ENCODE measurements at places on chromosomes 3 and 15. TPM values are rescaled to one million over a fixed set of nuclear protein-coding genes. Genes with fewer than 3 reads are reported as not detected.

- H3K36me3 ChIP-seq = peaks cover 8% of the 10 kb centered on the region
- no peaks in the 10 kb centered on the region for H3K4me1 ChIP-seq
- no peak for DNase-seq
- no peaks in the 10 kb centered on the region for H3K27me3 ChIP-seq
These were observed 11.9 kb upstream of the MUC20 start for GRCh38 chr3:195708626-195709481.

- H3K4me3 ChIP-seq = no peak overlapping the region
- no peaks in the 10 kb centered on the region for H3K27me3 ChIP-seq
- no peaks in the 10 kb centered on the region for H3K36me3 ChIP-seq
- DNase-seq = no peak
These were observed 10.8 kb upstream of the NR1D2 start for GRCh38 chr3:23934253-23934652.

GRCh38 chr3:18127174-18127858 lies 297.8 kb downstream of the SATB1 start:
- H3K27me3 ChIP-seq = no peaks in the 10 kb centered on the region
- no peak overlapping the region for H3K27ac ChIP-seq
- no peak overlapping the region for H3K4me3 ChIP-seq
- no peaks in the 10 kb centered on the region for H3K36me3 ChIP-seq
- no peaks in the 10 kb centered on the region for H3K4me1 ChIP-seq

Gene VPS33B
- 4.7 TPM for polyA plus RNA-seq

DNA sequence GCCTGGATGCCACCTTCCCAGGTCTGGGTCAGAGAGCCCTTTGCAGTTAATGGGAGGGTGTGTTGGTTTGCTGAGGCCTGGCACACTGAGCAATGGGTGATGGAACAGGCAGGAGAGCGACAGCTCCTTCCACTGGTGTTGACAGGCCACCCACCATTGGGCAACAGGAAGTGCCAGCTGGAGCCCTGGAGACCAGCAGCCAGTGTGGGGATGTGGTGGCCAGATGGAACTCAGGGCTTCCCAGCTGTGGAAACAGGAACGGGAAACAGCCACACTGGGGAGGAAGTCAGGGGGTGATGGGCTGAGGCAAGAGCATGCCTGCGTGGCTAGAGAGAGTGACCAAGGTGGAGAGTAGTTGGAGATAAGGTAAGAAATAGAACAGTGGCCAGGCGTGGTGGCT lies 9.3 kb downstream of the PSTPIP1 start:
- H3K36me3 ChIP-seq = peaks cover 20% of the 10 kb centered on the region
- peak overlapping the region; percentile 68 for H3K27ac ChIP-seq
- no peak overlapping the region for H3K4me3 ChIP-seq
- peaks cover 98% of the 10 kb centered on the region for H3K4me1 ChIP-seq

Gene GUCA1C
- not detected for polyA plus RNA-seq

DNA sequence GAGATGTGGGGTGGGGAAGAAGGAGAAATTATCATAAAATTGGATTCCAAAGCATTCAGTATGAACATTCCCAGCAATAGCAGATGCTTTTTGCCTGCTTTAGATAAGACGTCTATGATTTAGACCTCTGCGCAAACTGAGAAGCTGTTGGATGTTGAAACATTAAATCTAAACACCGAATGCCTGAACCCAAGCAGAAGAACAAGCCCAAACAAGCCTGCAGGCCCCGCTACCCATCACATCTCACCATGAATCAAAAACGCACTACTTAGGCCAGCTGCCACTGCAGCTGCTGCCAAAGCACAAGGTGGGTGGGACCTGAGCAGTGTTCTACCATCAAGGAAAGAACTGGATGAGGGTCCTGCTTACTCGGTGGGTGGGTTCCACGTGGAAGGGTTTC lies 24.4 kb upstream of the THBS1 start:
- no peaks in the 10 kb centered on the region for H3K27me3 ChIP-seq
- H3K4me3 ChIP-seq = no peak overlapping the region
- H3K27ac ChIP-seq = no peak overlapping the region
- H3K4me1 ChIP-seq = no peaks in the 10 kb centered on the region
- H3K36me3 ChIP-seq = no peaks in the 10 kb centered on the region
- no peak for DNase-seq

Gene GOLGA8G
- not detected for polyA plus RNA-seq

- no peak for DNase-seq
- H3K27ac ChIP-seq = no peak overlapping the region
- no peak overlapping the region for H3K4me3 ChIP-seq
- no peaks in the 10 kb centered on the region for H3K27me3 ChIP-seq
- peaks cover 38% of the 10 kb centered on the region for H3K4me1 ChIP-seq
- no peaks in the 10 kb centered on the region for H3K36me3 ChIP-seq
These were observed 1.4 kb upstream of the HERC1 start for GRCh38 chr15:63835211-63835568.

Gene APOD
- polyA plus RNA-seq = not detected

Gene CGNL1
- not detected for polyA plus RNA-seq

DNA sequence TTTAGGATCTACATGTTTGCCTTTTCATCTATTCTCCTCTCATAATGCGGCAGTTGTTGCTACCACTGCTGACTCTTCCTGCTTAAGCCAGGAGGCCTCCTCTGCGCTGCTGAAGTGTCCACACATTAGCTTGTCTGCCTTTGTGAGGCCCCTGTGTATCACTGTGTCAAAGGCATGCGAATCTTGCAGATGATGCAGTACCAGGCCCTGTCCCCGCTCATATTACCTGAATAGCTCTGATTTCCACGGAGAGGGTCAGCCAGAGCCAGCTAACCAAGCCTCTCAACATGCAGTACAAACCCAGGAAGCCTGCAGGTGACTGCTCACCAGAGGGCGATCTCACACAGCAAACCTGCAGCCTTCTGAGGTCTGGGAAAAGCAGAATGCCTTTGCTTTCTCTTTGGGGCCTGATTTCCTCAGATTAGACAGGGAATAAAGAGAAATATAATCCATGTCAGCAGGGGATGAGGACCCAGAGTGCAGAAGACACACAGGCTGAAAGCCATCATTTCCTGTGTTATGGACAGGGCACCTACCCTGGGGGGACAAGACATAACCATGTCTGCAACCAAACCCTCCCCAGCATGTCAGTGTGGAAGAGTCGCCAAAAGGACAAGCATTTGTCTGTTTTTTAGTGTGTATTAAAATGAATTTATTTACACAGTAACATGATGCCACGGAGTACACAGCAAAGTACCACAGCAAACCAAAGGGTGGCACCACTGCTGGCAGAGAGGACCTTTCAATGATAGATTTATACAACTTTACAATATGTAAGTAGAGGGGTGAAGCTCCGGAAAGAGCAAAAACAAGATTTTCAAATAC lies 36.8 kb upstream of the TSPAN3 start:
- peak; percentile 7 for DNase-seq
- H3K4me1 ChIP-seq = no peaks in the 10 kb centered on the region
- H3K27me3 ChIP-seq = no peaks in the 10 kb centered on the region

GRCh38 chr3:128447561-128448013 lies 19.1 kb downstream of the DNAJB8 start:
- H3K4me1 ChIP-seq = peaks cover 20% of the 10 kb centered on the region
- no peak overlapping the region for H3K27ac ChIP-seq
- no peak for DNase-seq
- no peak overlapping the region for H3K4me3 ChIP-seq
- no peaks in the 10 kb centered on the region for H3K36me3 ChIP-seq
- H3K27me3 ChIP-seq = no peaks in the 10 kb centered on the region

DNA sequence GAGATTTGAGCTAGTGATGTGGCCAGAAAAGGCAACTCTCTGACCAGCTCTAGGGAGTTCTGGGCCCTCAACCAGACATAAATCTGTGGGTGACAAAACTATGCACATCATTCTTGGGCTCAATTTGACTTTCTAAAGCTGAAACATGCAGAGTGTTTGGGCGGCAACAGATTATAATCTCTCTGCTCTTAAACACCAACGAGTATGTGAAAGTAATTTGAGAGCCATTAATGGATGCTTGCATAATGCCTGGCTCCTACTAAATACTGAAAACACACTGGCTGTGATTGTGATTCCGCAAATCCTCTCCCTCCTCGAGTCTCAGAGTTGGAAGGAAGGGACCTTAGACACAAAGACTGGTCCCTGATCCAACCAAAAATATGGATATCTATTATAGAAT lies 186.7 kb downstream of the UACA start:
- no peaks in the 10 kb centered on the region for H3K27me3 ChIP-seq
- no peak overlapping the region for H3K4me3 ChIP-seq
- H3K27ac ChIP-seq = no peak overlapping the region
- H3K36me3 ChIP-seq = no peaks in the 10 kb centered on the region

DNA sequence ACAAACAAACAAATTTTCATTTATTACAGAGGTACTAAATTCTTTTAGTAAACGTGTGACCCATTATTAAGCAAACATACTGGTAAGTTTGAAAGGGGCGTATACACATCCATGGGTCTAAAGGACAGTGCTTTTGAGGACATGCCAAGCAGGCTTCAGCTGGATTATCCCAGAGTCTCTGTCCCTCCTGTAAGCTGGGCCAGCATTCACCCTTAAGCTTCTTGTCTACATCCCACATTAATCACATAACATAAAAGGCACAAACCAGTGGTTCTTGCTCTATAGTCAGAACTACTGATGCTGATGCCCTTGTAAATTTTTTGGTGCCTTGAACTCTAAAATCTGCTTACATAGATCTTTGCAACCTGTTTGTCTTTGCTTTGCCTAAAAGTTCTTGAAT lies 150.8 kb upstream of the BNIP2 start:
- H3K4me1 ChIP-seq = peaks cover 19% of the 10 kb centered on the region
- DNase-seq = no peak
- H3K27ac ChIP-seq = no peak overlapping the region
- H3K4me3 ChIP-seq = no peak overlapping the region

- no peak for DNase-seq
- no peaks in the 10 kb centered on the region for H3K4me1 ChIP-seq
These were observed 33.0 kb downstream of the MITF start for GRCh38 chr3:69772152-69772867.

DNA sequence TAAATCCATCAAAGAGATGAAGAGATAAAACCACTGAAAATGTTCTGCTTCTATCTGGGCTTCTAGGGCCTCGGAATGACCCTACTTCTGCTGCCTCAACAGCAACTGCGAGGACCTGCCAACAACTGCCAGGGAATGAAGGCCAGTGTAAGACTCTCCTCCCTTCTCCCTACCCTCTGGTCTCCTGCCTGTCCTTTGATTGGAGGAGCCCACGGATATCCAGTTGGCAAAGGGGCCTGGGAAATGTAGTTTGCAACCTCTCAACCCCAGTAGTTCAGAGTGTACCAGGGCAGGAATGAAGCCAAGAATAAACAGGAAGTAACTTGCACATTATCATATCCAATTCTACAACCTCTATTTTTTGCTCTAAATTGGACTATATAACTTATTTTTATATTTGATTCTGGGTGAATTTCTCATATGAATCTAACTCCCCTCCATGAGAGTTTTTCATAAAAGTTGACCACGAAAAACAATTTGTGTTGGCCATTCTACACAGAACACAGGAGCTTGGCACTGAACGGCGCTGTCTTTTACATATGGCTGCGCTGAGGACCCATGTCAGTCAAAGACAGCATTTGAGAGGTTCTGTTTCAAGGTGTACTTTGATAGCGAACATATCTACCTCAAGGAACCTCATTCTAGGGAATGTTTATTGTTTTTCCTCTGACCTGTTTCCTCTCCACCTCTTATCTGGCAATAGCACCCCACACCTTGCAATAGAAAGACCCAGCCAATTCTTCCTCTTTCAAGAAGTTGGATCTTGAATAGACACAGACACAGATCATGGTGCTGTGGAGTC lies 91.1 kb upstream of the RNF7 start:
- H3K4me1 ChIP-seq = no peaks in the 10 kb centered on the region
- no peak for DNase-seq
- H3K27ac ChIP-seq = no peak overlapping the region
